ENCODE measurements at places on chromosomes 16 and 17. TPM values are rescaled to one million over a fixed set of nuclear protein-coding genes. Genes with fewer than 3 reads are reported as not detected.

CLEC18B gene
- total RNA-seq, result 1.6 TPM

DNA sequence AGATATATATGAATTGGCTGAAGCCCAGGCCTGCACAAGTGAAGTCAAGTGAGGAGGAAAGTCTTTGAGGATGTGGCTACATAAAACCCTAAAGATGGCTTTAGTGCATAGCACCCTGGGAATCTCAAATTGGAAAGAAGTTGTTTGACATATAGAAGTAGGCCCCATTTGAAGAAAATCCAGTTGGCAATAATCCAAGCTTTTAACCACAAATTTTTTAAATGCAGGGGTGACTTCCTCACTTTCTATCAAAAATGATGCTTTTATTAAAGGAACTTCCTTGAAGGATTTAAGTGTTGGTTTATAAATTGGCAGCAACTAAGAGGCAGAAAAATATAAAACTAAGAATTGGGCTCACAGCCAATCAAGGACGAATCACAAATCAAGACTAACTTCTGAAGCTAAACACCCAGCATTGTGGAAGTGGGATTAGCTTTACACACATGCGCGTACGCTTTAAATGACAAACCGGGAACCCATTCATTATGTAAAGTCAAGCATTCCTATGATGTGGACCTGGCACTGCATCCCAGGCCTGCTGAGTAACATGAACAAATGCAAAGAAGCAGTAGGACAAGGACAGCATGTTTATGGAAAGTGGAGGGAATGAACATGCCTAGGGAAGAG, 63.3 kb downstream of the NOG start:
- DNase-seq, result no peak

GRCh38 chr17:11742886-11743285, 144.6 kb downstream of the DNAH9 start:
- no peak for DNase-seq

DNA sequence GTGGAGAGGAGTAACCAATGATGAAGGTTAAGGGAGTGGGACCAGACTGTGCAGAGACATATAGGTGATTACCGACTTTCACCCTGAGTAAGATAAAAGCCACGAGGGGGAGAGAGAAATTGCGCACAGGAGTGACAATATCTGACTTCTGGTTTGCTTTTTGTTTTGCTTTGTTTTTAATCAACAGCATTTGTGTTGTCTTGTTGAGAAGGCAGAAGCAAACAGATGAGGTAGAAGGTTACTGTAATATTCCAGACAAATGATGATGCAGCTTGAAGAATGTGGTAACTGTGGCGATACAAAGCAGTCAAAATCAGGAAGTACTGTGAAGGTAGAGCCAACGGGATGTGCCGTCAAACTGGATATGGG, 7.5 kb downstream of the PELP1 start:
- no peak for DNase-seq

DNA sequence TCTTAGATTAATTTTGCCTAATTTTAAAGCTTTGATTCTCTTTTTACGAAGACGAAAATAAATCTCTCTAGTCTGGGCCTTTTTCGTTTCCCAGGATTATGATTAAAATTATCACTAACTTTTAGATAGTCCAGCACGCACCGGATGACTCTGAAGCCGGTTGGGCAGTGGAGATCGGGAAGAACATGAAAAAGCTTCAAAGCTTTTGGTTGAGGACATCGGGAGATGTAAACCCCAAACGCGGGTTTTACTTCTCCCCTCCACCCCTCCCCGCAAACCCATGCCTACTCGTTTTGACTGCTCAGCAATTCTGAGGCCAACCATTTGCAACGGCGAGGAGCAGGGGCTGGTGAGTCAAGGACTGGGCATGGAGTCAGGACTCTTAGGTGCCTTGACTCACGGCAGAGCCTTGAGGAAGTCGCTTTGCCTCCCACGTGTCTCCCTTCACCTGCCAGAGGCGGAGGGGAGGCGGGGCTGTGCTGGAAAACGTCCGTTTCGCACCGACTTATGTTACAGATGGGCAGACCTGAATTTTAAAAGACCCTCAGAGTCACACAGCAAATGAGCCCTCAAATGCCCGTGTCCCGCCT, 989 bp upstream of the DUSP14 start:
- DNase-seq, result no peak

GRCh38 chr17:57752031-57752905, 7.2 kb upstream of the CCDC182 start:
- no peak for DNase-seq

GRCh38 chr17:1496869-1497268, 4.4 kb upstream of the MYO1C start:
- no peak for DNase-seq

GRCh38 chr16:56013962-56014552, 138.9 kb upstream of the CES5A start:
- no peak for DNase-seq

- DNase-seq, result no peak
Observed at GRCh38 chr17:77686903-77687302, 271.6 kb upstream of the TNRC6C start.

EVI2A gene
- not detected for total RNA-seq

DNA sequence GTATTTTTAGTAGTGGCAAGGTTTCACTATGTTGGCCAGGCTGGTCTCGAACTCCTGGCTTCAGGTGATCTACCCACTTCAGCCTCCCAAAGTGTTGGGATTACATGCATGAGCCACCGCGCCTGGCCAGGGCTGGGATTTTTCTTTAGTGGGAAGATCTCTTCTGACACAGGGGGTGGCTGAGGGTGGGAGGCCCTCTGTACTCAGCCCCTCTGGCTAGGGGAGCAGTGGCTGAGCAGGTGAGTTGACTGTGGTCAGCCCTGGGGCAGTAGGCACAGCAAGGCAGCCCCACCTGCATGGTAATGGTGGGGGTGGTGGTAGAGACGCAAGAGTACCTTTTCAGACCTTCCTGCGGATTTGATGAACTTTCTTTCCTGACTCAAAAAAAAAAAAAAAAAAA, 12.3 kb upstream of the GPRC5B start:
- no peak for DNase-seq

- no peak for DNase-seq
Observed at GRCh38 chr17:82780195-82780594, 28.3 kb downstream of the TBCD start.

DNA sequence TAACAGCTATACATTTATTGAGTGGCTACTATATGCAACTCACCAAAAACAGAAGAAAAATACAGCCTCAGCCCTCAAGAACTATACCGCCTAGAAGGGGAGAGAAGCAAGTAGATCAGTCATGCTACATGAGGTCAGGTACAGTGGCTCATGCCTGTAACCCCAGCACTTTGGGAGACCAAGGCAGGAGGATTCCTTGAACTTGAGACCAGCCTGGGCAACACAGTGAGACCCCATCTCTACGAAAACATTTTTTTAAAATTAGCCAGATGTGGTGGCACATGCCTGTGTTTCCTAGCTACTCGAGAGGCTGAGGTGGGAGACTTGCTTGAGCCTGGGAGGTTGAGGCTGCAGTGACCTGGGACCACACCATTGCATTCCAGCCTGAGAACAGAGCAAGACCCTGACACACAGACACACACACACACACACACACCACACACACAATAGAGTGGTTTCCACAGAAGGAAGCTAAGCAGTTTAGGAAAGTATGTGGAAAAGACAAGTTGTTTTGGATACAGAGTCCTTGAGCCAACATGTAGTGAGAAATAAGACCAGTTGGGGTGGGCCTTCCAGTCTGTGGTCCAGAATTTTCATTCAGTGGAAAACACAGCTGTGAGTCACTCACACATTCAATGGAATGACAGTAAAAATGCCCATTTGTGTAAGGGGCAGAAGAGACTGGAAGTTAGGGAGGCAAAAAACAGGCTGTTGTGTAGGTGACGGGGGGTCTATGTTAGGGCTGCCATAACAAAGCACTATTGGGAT, 10.7 kb upstream of the SNTB2 start:
- DNase-seq, result no peak

DNA sequence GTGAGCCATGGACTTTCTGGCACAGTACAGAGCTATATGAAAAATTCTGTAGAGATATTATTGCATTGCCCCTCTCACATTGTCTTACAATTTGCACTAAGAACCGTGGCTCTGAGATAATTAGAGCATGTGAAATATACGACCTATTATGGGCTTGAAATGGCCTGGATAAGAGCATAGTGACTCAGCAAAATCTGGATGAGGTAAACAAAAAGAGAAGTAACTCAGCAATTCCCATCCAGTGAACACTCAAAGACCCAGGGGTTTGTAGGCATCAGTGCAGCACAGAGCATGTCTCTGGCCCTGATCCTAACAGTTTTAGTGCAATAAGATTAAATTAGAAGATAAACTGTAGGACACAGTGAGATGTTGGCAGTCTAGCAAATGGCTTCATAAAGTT, 317.2 kb upstream of the MYOCD start:
- DNase-seq, result no peak

DNAI2 gene
- total RNA-seq, result not detected

TM4SF5 gene
- total RNA-seq, result not detected

- no peak for DNase-seq
Observed at GRCh38 chr16:2092256-2092620, 43.5 kb downstream of the PKD1 start.

- no peak for DNase-seq
Observed at GRCh38 chr16:70649300-70649699, 2.9 kb downstream of the IL34 start.

MEIOC gene
- total RNA-seq, result 0.31 TPM

DNA sequence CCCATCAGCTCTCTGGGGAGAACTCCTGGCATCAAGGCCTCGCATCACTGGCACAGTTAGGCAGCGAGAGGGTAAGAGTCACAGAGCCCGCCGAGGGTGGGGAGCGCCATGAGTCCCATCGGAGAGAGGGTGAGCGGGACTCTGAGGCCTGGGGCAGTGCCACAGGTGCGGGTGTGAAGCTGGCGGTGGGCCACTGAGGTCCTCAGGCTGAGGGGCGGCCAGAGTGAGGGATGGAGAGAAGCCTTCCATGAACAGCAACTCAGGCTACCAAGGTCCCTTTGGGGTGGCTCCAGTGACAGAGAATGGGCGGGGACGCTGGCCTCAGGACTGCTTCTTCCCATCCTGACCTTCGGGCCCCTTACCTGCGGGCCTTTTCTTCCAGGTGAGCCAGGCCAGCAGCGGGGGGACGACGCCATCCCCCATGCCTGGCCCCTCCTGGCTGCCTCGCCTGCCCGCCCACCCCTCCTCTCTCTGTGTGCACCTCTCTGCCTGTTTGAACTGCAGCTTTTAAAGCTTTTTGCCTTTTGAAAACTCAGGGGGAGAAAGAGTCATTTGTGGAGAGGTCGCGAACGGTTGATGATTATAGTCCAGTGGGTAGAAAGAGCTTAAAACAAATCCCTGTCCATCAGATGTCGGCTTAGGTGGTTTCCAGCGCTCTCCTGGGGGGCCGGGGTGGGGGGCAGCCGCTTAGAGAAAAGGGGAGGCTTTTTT, 149.3 kb upstream of the GSE1 start:
- DNase-seq, result no peak

PROCA1 gene
- 2.3 TPM for total RNA-seq

DNA sequence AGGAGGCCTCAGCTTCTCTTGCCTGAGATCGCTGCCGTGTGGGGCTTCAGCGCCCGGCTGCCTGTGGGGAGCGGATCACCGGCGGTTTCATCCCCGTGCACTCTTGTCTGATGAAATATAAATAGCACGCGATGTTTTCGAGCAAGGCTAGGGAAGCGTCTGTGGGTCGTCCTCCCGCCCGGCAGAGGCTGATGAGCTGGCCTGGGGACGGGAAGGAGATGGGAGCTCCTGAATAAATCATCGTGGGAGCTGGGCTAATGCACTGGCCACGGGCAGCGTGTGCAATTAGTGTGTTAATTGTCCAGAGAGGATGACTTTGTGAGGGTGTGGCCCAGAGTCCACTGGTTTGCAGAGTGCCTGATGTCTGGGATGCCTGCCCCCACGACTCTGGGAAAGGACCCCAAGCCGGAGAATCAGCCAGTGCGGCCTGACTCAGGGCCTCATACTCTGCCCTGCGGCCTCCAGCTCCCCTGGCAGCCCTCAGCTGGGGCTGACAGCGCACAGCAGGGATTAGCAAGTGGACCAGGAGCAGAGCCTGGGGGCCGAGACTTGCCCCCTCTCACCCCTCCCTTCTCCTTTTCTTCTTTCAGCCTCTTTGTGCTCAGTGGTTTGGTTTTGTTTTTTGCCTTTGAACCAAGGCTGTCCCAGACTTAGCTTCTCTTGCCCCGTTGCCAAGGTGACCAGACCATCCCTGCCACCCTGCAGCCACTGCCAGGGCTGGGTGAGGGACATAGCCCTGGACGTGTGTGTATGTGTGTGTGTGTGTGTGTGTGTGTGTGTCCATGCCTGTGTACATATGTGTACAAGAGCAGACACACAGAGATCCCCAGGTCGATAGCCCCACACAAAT, 21.4 kb downstream of the KCNJ12 start:
- no peak for DNase-seq

TBC1D3D gene
- total RNA-seq, result not detected

Measured in chondrocyte (in vitro differentiated cells).